ENCODE measurements at places on chromosomes 12 and 14.

GRCh38 chr14:89911010-89911919 is 43.3 kb downstream of the EFCAB11 start:
- no peak for DNase-seq

GRCh38 chr14:66405158-66405557 is 81.0 kb upstream of the CCDC196 start:
- no peak for DNase-seq

DNA sequence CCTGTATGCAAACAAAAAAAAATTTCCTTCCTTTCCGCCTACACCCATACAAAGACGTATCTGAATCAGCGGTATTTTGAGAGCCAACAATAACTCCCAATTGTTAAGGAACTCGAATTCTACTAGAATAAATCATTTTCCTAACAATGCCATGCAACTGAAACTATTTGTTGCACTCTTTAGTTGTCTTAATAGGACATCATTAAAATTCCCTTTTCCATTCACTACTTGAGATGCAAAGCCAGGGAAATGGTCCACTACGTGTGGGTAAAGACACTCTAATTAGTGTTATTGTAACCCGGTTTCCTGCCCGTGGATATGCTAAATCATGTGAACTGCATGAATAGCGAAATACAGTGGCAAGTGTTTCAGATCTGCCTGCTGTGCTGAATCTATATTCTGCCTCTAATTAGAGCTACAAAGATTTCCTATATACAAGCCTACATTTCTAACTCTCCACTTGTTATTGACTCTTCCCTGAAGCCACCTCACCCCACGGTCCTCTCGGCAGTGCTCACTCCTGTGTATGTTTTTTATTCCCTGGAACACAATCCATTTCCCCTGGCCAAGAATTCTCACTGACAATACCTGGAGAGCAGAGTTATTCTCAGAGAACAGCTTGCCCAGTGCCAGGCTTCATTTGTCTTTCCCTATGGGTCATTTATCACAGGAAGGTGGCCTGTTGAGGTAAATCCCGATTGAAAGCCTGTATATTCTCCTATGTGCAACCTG is 168.3 kb downstream of the PAWR start:
- DNase-seq = no peak

DNA sequence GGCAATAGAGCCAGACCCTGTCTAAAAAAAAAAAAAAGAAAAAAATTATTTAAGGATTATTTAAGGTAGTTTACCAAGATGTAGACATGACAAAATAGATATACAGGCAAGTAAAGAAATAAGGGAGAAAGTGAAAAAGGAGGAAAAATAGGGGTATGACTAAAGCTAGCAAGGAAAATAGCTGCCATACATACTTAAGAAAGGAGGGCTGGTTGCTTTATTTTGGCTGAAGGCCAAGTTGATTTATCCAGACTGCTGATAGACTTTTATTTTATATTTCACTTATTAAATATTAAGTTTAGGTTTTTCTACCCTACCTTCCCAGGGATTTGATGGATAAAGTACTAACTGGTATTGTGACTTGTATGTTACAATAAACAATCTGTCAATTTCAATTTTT is 8.3 kb upstream of the AEBP2 start:
- no peak for DNase-seq

GRCh38 chr14:89267163-89267562 is 149.9 kb downstream of the FOXN3 start:
- no peak for DNase-seq

Data from activated CD4-positive, alpha-beta T cell treated with anti-CD3 and anti-CD28 coated beads, Interleukin-2, amount 50 U/mL, for 48 hours (primary cell).